Substantia nigra (tissue), 51 donors: ENCODE measurements at places on chromosomes 1 and 21.

GRCh38 chr1:209645574-209646452, 6.4 kb downstream of the LAMB3 start:
- DNase-seq = no peak

GRCh38 chr1:174967845-174968705, 31.7 kb upstream of the CACYBP start:
- DNase-seq = no peak

- no peak for DNase-seq
Observed at GRCh38 chr21:34558166-34558565, 46.2 kb upstream of the KCNE1 start.

GRCh38 chr21:42699196-42699595, 45.8 kb downstream of the PDE9A start:
- no peak for DNase-seq

GRCh38 chr1:72635719-72636118, 353.4 kb upstream of the NEGR1 start:
- no peak for DNase-seq

DNA sequence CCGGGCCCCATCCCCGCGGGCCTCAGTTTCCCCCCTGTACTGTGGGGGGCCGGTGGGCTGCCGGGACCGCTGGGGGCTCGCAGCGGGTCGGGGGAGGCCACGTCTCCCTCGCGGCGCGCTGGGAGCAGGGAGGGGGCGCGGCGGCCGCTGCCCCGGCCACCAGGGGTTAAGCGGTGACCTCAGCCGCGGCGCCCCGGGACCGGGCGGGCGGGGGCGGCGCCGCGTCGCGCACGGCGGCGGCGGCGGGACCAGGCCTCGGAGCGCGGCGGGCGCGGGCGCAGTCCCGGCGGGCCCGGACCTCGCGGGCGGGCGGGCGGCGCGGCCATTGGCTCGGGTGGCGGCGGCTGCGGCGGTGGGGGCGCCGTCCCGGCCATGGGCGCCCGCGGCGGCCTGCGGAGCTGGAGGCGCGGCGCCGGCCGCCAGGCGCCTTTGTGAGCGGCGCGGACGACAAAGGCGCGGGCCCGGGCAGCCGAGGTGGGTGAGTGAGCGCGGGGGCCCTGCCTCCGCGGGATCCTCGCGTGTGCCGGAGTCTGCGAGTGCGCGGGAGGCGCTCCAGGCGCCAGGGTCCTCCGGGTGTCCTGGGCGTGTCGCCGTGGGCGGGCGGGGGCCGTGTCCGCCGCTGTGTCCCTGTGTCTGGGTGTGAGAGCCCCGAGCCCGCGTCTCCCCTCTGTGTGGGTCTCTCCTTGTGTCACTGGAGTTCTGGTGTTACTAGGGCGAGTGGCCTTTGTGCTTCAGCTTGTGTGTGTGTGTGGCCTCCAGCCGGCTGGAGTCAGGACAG, at the start of gene ARHGEF10L:
Gene ARHGEF10L (plus strand): TSS at position 222 of the 778 bp plus-strand sequence. CDS start 40,898 bp downstream, outside the sequence.
- DNase-seq = peak; percentile 35

DNA sequence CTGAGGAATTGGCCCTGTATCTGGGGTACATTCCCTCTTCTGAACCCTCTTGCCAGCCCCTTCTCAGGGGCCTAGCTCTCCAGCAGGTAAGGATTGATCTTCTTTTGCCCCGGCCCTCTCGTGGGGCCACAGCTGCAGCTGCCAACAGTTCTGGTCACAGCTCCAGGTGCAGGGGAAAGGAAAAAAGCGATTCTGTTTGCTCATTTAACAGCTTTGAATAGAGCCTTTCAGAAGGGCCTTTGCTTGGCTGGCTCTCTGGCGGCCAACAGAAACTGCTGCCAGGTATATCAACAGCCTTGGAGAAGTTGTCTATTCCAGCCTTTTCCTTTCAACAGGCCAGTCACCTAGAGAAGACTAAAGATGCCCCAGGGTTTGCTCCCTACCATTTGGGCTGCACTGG, 16.1 kb upstream of the FMOD start:
- DNase-seq = no peak

- no peak for DNase-seq
Observed at GRCh38 chr1:223410036-223410435, 16.8 kb downstream of the CCDC185 start.

DNA sequence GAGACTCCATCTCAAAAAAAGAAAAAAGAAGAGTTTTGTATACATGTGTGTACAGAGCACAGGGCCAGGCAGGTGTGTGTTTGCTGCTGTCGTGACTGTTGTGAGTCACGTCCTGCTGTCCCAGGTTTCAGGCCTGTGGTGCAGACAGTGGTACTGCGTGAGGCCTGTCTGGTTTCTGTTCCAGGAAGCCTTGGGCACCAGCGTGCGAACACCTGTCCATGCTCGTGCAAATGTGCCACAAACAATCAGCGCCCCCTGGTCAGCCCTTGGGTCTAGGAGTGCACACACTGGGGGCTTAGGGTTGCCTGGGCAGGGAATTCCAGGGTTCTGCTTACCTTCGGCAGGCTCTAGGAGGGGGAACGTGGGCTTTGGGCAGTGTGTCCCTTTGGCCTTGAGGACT, 16.9 kb downstream of the GPR157 start:
- DNase-seq = no peak

DNA sequence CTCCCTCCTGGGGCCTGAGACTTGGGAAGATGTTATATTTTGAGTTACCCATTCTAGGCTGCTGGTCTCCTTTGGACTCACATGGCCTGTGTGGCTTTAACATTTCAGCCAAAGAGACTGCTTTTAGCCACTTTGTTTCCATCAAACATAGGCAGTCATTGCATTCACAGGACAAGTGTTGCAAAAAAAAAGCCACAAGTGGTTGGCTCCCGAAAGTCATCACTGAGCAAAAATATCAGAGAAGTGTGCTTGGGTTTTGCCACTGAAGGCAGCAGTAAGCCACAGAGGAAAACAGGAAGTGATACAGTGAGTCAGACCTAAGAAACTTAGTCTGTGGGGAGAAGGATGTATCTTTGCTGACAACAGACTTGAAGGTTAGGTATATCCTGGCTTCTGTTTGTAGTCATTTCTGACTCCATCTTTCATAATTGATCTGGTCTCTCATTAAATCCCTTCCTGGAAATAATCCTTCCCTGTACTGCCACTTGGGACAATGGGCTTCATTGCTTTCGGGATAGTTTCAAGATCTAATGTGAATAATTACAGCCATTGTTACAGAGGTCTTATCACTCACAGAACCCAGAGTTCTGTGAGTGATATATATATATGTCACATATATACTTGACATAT, 80.9 kb downstream of the COLGALT2 start:
- DNase-seq = no peak

- DNase-seq = peak; percentile 9
Observed at GRCh38 chr1:223129229-223129901, 13.7 kb downstream of the TLR5 start.

GRCh38 chr1:183735069-183735860, 69.7 kb upstream of the RGL1 start:
- DNase-seq = no peak

DNA sequence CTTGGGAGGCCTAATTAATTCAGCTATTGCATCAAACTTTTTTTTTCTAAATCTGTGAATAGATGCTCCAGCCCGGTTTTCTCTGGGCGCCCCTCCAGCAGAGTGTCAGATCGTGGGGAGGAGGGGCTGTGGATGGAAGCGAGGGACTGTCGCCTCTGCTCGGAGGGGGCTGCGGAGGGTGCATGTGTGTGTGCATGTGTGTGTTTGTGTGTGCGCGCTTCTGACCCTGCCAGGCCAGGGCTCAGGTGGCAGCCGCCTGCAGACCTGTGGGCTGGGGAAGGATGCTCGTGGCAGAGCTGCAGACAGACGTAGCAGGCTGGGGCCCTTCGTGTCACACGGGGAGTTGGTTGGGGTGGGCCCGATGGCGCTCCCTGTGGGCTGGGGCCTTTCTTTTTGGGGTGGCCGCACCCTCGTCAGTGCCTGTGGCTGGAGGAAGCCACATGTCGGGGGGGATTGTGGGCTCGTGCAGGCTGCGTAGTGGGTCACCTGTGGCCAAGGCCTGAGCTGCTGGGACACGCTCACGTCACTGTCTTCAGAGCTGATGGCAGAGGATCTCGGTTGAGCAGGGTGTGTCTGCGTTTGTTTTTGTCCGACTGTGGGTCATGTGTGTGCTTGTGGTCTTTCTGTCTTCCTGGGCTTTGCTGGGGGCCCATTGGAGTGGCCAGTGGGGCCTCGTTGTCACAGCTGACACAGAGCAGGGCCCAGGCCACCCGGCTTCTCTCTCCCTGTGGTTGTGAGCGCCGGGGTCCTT, 2.8 kb downstream of the SKI start:
- DNase-seq = no peak

DNA sequence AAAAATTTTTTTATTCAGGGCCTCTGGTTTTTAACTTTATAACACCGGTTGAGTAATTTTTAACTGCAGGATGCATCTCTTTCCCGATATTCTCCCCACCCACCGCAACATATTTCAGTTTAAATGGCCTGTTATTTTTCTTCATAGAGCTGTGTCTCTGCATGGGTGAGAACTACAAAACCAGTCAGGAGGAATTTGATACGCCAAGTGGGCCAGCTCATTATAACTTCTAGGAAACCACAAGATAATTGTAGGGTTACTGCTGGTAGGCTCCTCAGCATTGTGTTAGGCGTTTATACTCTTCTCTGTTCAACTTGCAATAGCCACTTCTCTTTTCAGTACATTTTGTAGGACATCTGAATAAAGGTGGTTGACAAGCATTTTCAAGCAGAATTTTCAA, 169.7 kb downstream of the PBX1 start:
- no peak for DNase-seq

DNA sequence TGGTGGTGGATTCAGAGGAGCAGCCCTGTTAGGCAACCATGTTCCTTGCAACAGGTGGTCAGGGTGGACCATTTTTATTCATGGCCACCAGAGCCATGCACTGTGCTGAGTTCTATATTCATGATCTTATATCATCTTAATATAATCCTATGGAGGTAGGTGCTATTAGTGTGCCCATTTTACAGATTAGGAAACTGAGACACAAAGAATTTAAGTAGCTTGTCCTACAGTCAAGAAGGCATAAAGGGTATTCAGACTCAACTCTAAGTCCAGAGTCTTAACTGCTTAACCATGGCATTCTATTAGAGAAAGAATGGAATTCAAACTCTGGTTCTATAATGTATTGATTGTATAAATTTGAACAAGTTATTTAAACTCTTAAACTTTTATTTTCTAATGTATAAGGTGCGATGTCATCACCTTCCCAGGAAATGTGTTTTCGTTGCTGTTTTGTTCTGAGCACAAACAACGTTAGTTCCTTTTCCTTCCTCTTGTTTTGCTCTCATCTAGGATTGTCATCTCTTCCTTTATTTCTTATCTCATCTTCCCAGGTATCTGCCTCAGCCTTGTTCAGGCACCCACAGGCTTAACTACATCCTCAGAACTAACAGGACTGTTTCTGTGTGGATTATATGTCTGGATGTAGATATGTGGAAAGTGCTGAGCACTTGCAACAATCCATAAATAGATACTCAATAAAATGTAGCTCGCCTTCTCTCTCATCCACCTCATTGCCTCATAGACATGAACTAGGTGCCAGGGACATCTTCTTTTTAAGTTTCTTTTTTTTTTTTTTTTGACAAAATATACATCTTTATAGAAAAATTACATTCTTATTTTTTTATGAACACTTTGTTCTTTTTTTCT, 207.1 kb downstream of the NFIA start:
- no peak for DNase-seq

DNA sequence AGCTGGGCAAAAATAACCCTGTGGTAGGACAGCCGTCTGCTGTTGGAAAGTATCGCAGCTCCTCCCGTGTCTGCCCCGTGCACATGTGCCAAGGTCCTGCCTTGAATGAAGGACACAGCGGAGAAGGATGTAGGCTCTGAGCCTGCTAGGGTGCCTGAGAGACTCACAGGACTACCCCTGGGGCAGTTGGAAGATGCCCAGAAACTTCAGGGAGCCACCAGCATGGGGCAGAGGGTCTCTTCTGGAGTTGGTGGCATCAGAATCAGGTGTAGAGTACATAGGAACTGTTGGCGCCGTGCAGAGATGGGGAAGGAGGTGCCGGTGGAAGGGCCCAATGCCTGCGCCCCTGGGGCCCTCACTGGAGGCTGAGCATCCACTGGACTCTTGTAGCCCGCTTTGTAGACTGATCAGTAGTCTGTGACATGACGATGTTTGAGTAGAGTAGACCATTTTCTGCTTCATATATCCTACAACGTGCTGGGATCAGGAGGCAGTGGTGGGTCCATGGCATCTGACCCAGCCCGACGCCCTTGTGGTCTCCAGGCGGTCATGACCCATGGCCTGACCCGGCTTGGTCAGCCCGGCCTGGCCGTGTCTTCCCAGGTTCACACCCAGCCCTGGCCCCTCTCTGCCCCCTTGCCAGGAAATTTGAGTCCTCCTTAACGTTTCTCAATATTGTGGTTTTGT, 5.3 kb upstream of the C1orf174 start:
- DNase-seq = no peak

DNA sequence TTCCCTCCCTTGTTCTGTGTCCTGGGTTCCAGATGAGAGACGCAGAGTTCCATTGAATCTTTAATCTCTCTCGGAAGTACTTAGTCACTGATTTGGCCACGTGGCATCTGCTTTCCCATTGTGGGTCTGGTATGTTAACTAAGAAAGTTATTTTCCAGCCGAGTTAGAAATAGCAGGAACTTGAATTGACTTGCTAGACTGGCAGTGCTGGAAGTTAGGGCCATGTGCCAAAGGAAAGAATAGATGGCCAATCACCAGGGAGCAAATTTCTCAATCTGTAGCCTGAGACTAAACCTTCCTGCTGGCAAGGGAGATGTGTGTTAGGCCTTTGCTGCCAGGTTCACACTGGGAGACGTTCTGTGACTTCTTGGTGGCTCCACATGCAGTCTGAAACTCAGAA, 24.2 kb upstream of the SLFNL1 start:
- peak; percentile 7 for DNase-seq

GRCh38 chr1:112708489-112708888, 1.6 kb upstream of the RHOC start:
- no peak for DNase-seq

GRCh38 chr1:223479718-223480425, 86.7 kb downstream of the CCDC185 start:
- no peak for DNase-seq

DNA sequence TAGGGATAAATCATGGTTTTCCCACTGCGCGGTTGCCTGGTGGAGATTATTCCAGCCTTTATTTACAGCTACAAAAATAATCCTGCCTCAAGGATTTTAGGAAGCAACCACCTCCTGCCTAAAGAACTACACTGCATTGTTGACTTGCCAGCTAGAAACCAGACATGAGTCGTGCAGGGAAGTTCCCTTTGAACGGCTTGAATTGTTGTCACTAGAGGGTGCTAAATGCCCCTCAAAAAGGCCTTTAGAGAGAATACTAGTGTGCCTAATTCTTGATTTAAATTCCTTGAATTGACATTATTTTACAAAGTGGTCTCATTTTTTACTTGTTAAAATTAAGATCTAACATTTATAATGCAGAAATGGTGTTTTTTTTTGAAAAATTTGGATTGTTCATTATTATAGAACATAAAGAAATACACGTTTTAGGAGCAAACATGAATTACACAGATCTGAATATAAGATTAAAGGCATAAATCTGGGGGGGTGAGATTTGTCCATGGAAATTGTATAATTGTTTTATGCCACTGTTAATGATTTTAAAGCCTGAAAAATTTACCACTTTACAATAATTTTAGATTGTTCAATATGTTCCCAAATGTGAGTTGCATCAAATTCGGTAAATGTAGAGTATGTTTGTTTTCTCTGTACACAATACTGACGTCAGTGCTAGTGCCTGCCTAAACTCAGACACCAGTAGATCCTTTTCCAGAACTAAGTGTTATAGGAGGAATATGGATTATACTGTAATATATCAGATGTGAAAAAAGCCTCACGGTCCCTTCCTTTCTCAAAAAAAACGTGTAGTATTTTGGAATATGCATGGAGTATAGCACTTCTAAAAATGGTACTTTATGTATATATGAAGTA, 7.6 kb upstream of the ERG start:
- DNase-seq = no peak

- no peak for DNase-seq
Observed at GRCh38 chr1:200889571-200889970, 5.1 kb upstream of the INAVA start.

GRCh38 chr1:38020396-38020795, 7.9 kb downstream of the UTP11 start:
- DNase-seq = no peak
